MCF 10A (cell line): ENCODE measurements at places on chromosomes 16 and 17.

- DNase-seq: no peak
These were observed 1.3 kb upstream of the HSD17B2 start for GRCh38 chr16:82033683-82034300.

GRCh38 chr16:23104032-23104955, 45.0 kb downstream of the USP31 start:
- DNase-seq: no peak

- no peak for DNase-seq
These were observed 186.3 kb upstream of the XYLT1 start for GRCh38 chr16:17657045-17657444.

DNA sequence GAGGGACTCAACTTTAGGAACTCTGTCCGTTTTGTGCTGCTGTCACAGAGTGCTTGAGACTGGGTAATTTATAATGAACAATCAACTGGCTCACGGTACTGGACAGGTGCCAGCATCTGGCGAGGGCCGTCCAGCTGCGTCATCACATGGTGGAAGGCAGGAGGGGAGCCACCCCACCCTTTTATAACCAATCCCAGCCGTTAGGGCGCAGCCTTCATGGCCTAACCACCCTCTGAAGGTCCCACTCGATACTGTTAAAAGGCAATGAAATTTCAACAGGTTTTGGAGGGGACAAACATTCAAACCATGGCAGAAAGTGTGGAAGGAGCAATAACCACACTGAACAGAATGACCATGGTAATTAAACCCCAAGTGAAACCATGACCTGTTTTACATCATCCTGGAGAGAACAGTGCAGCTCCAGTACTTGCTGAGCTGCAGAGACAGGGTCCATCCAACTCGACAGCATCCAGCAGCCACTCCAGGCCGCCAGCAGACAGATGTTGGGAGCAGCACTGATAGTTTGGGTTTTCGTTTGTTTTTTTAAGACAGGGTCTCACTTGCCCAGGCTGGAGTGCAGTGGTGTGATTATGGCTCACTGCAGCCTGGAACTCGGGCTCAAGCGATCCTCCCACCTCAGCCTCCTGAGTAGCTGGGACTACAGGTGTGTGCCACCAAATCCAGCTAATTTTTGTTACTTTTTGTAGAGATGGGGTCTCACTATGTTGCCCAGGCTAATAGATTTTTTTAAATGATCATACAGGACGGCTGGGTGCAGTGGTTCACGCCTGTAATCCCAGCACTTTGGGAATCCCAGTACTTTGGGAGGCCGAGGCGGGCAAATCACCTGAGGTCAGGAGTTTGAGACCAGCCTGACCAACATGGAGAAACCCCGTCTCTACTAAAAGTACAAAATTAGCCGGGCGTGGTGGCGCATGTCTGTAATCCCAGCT, 11.0 kb downstream of the CHMP6 start:
- DNase-seq: peak; percentile 64

- DNase-seq: peak; percentile 49
These were observed 36.4 kb downstream of the AKAP1 start for GRCh38 chr17:57121308-57122042.

DNA sequence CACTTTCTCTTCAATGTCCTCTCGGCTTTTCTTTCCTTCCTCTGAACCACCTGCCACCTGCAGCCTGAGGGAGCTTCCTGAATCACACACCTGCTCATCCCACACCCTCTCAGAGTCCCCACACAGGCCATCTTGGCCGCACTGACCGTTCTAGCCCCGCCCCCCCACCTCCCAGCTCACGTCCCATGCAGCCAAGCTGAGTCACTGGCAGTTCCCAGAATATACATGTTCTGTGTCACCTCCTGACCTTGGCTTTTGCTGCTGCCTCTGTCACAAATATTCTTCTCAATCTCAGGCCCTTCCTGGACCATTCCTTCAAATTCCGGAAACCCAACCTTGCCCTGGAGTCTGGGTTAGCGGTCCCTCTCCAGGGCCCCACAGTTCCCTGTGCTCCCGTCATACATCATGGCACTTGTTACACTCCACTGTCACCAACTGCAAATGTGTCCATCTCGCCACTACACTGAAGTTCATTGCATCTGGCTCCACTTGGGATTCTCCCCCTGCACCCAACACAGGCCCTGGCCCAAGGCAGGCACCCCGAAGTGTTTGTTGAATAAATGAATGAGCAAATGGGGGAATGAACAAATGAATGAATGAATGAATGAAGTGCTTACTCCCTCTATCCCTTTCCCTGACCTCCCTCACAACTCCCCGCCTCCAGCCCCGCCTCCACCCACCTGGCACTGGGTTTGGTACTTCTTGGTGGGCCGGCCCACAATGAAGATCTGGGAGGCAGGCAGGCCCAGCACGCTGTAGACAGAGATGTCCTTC, 12.8 kb downstream of the PIMREG start:
- peak; percentile 71 for DNase-seq

GRCh38 chr17:17350491-17351355, 47.5 kb downstream of the NT5M start:
- DNase-seq: no peak

DNA sequence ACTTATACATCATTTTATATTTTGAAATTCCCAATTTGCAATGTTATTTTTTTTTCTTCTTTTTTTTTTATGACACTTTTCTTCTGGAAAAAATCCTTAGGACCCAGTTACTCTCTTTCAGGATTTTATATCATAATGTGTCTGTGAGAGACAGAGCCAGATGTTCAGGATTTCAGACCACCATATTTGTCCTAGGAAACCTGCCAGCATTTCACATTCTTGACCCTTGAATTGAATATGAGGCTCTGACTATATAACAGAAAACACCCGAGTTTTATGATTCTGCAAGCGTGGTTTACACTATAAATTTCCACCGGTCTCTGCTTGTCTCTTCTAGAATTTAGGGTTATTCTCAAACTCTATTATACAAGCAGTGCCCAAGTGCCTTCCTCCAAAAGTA, 621.0 kb downstream of the WWOX start:
- no peak for DNase-seq

- no peak for DNase-seq
These were observed 92.1 kb downstream of the WDR59 start for GRCh38 chr16:74892574-74893461.

DNA sequence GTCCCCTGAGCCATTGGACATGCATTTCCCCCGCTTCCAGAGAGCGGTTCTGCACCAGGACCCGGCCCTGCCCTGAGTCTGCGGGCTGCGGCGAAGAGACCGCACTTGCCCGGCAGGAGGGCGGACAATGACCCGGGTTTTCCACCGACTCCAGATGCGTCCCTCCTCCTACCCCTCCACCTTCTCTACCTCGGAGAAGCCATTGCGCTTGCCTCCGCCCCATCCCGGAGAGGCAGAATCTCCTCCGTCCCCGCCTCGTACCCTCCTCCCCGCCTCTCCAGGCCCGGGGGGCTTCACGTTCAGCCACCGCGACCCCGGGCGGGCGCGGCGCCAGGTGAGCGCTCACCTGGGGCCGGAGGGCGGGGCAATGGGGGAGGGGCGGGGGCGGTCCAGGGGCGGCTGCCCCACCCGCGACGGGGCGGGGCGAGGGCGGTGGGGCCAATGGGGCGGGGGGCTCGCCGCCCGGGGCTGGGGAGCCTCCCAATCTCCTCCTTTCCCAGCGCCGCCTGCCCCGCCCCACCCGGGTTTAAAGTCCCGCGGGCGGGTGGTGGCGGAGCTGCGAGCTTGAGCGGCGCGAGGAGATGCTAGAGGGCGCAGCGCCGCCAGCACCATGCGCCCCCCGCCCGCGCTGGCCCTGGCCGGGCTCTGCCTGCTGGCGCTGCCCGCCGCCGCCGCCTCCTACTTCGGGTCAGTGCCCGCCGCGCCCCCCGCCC, at the start of gene WNT9B:
TSS of gene WNT9B (plus strand) at position 555 of the 713 bp plus-strand sequence. CDS start at position 611, 56 bp downstream.
- no peak for DNase-seq

- DNase-seq: peak; percentile 33
These were observed 1.6 kb downstream of the HEATR3 start for GRCh38 chr16:50067290-50067853.

DNA sequence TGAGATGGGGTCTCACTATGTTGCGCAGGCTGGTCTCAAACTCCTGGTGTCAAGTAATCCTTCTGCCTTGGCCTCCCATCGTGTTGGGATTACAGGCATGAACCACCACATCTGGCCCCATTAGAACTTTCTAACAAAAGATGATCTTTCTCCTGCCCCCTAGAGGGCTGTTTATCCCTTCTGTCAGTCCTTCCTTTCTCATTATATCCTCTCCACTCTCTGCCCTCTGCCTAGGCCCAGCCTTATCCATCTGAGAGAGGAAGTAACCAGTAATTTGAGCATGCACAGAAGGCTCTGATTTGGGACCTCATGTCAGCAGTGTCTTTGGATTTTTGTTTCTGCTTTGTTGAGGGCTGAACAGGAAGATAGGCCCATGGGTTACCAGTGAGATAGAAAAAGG, 4.4 kb upstream of the DHX40 start:
- DNase-seq: peak; percentile 35

- no peak for DNase-seq
These were observed 708 bp downstream of the DHX33 start for GRCh38 chr17:5468075-5468473.

DNA sequence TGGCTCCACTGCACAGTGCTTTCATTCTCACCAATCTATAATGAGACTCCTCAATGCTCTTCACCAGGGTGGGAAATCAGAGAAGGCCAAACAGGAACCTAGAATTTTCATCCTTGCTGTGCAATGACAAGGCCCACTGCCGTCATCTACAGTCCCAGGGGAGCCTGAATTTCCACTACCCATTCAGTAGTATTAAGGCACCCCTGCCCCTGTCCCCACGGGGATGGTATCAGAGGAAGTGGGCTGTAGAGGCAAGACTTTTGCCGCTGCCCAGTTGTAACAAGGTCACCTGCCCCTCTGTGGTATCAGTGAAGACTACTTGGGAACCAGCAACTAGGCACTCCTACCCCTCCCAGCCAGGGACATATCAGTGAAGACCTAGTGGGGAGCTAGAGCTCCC, 104.5 kb downstream of the C16orf78 start:
- DNase-seq: no peak

DNA sequence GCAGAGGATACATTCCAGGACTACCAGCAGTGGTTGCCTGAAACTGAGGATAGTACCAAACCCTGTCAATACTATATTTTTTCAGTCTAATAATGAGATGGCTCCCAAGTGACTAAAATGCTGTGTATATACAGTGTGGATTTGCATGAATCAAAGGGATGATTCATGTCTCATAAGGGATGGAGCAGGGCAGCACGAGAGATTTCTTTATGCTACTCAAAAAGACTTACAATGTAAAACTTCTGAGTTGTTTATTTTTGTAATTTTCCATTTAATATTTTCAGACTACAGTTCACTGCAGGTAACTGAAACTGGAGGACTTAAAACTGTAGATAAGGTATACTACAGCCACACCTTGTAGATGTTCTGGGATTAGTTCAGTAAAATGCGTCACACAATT, 674.7 kb upstream of the SALL1 start:
- DNase-seq: no peak

- no peak for DNase-seq
These were observed 24.5 kb downstream of the PIK3R5 start for GRCh38 chr17:8940866-8941471.

- no peak for DNase-seq
These were observed 91.2 kb downstream of the STXBP4 start for GRCh38 chr17:55059724-55060123.

DNA sequence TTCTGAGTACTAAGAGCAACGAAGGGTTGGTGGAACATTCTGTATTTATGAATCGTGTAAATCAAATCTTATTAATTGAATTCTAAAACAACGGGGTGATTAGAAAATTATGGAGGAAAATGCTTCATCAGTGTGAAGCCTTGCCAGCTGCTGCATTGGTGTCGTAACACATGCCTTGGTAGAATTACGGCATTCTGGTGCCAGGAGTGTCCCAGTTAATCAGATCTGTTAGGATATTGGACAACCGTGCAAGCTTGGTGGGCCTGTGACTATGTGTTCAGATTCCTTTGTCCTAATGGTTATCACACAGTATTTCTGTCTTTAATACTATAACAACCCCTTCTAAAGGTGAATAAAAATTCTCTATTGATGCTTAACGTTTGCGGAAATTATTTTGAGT, 44.2 kb upstream of the TANC2 start:
- DNase-seq: no peak

GRCh38 chr17:81667754-81668153, 1.2 kb downstream of the CCDC137 start:
- peak; percentile 17 for DNase-seq

GRCh38 chr16:85227084-85227945, 115.0 kb upstream of the CIBAR2 start:
- DNase-seq: no peak

DNA sequence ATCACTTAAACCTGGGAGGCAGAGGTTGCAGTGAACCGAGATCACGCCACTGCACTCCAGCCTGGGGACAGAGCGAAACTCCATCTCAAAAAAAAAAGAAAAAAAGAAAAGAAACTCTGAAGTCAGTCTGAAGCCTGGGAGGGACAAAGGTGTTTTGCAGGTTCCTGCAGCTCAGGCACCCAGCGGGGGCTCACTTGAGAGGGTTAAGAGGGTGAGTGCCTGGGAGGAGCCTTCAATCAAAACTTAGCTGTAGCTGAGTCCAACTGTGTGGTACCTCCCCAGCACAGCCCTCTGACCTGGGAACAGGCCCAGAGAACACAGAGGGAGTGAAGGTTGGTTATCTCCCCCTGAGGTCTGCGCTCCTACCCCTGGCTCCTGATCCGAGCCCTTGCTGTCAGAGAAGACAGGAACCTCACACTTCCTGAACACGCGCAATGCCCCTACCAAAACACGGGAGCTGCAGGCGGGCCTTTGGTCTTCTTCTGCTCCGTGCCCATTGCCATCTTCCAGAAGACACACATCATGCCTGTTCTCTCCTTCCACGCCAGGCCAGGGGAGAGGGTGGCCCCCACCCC, 20.4 kb upstream of the ZC3H18 start:
- DNase-seq: no peak

- peak; percentile 60 for DNase-seq
These were observed 14.6 kb downstream of the RSL1D1 start for GRCh38 chr16:11836650-11837244.

- DNase-seq: no peak
These were observed 1.3 kb downstream of the SMTNL2 start for GRCh38 chr17:4585638-4585994.

DNA sequence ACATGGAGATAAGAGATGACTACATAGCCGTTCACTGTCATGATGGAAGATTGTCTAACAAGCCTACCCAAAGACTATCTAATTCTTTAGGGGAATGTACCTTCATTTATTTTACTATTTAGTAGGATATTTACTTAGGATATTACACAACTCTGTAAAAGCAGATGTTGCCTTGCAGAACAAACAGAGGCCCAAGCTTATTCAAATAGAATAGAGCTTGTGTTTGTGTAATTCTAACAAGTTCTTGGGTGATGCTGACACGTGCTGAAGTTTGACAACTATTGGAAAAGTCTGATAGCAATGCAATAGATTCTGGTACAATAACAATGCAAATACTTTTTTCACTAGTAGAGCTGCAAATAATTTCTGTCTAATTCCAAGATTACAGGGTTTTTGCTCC, 447.6 kb downstream of the TOX3 start:
- no peak for DNase-seq

DNA sequence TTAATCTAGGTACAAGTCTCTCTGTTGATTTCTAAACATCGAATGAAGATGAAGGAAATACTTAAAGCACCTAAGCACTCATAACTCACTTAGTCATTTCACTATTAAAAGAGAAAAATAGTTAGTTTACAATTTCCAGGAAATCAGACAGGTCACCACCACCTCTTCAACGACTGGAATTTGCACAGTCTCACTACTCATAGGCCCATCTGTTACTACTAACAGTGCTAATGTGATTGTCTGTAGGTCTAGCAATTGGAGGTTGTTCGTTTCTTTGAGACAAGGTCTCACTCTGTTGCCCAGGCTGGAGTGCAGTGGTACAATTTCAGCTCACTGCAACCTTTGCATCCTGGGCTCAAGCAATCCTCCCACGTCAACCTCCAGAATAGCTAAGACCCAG, 444.6 kb downstream of the MAF start:
- no peak for DNase-seq
